Activated T-helper 1 cell treated with Interleukin-2 at 50 U/mL for 16 hours (primary cell): ENCODE measurements at places on chromosomes 11 and 22.

- DNase-seq: no peak
These were observed 431.4 kb upstream of the CCDC90B start for GRCh38 chr11:83717537-83717936.

DNA sequence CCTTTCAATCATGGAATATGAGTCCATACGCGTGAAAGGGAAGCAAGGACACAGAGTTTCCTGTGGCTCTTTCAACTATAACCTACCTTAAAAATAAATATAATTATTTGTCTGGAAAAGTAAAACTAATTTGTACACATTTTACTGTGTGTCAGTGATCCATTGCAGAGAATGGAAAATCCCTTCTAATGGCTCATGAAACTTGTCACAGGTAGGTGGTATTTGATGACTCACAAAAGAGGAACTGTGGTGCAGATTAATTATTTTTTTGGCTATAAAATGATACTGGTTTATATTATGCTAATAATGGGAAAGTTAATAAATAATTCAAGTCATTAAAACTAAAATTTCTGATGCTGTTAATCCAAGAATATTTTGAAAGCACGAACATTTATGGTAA, 792.2 kb downstream of the METTL15 start:
- no peak for DNase-seq

GRCh38 chr22:36510966-36511881, 4.4 kb upstream of the FOXRED2 start:
- DNase-seq: no peak

- no peak for DNase-seq
These were observed 67.1 kb upstream of the TSPAN18 start for GRCh38 chr11:44659641-44660040.

GRCh38 chr11:10058356-10058755, 235.7 kb downstream of the SBF2 start:
- DNase-seq: no peak

GRCh38 chr22:42548597-42549330, 5.0 kb upstream of the SERHL2 start:
- no peak for DNase-seq
